Activated CD8-positive, alpha-beta memory T cell treated with anti-CD3 and anti-CD28 coated beads for 1 hour (primary cell): ENCODE measurements at places on chromosomes 3 and 15.

DNA sequence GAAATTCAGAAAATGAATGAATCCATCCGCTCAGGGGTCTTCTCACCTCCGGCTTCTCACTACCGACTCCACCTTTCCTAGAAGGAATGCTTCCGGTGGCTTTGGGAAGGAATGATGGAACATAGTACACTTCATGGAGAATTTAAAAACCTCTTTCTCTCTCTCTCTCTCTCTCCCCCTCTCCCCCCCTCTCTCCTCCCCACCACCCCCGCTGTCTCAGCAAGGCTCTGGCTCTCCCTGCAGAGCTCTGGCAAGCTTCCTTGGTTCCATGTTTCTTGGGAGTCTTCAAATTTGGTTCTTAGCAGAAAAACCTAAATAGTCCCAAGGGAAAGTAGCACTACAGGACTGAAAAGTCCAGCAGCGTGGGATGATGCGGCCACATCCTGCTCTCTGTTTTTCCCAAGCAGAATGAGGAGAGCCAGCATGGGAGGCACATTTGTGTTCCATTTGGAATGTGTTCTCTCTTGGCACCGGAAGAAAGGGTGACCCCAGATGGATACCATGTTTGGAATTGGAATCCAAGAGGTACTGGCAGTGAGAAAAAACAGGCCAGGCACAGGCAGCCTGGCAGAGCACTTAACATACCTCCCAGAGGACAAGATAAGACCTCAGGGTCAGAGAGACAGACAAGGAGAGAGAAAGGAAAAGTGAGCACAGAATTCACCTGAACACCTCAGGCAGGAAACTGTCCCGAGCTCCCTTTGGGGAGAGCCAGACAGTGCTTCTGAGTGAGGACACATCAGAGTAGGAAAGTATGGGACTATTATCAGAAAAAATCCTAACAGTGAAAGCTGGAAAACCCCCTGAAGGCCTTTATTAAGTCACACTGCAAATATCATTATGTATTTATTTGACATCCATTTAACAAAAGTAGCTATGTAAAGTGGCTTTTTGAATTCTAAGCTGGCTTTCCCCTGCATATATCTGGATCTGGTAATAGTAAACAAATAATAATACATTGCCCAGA lies at the start of gene POPDC2:
TSS of gene POPDC2 (minus strand) at position 116 of the 967 bp plus-strand sequence. CDS start 166 bp downstream, outside the sequence.
- DNase-seq = no peak

GRCh38 chr3:55423782-55424181 lies 63.3 kb downstream of the WNT5A start:
- no peak for DNase-seq

- no peak for DNase-seq
Measured at GRCh38 chr3:157493627-157494550, 9.3 kb downstream of the VEPH1 start.

DNA sequence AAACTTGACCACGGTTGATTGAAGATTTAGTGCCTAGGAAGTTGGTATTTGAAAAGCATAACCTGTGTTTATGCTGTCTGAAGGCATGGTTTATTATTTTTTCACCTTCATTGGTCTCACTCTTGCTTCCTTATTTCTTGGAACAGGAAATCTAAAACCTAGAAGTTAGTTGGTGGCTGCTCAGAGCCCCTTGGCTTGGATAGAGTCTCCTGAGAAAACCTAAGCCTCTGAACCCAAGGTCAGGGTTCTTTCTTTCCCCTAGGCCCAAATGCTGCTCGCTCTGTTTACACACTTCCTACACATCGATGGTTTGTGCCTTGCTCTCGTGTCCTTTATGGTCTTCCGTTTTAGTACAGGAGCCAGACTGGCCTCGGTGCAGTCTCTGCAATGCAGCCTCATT lies 82.2 kb downstream of the TRAK1 start:
- no peak for DNase-seq

DNA sequence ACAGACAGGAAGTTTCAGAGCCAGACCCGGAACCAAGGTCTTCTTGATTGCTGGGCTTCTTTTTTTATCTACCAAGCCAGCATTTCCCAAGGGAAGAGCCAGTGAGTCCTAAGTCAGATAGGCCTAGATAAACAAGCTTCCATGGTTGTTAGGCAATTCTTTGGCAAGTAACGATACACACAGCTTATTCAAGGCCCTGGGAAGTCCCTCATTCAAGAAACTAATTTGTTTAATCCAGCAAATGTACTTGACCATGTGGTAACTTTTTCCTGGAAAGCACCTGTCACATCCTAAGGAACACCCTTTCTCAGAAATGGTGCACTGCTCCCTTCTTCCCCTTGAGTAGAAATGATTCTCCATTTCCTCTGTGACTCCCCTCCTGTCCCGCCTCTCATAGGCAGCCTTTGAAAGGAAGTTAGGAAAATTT lies 209.9 kb downstream of the ITPR1 start:
- DNase-seq = no peak

GRCh38 chr15:39455471-39455991 lies 125.3 kb upstream of the THBS1 start:
- DNase-seq = no peak

- DNase-seq = no peak
Measured at GRCh38 chr3:195751560-195751959, 30.8 kb downstream of the MUC20 start.

DNA sequence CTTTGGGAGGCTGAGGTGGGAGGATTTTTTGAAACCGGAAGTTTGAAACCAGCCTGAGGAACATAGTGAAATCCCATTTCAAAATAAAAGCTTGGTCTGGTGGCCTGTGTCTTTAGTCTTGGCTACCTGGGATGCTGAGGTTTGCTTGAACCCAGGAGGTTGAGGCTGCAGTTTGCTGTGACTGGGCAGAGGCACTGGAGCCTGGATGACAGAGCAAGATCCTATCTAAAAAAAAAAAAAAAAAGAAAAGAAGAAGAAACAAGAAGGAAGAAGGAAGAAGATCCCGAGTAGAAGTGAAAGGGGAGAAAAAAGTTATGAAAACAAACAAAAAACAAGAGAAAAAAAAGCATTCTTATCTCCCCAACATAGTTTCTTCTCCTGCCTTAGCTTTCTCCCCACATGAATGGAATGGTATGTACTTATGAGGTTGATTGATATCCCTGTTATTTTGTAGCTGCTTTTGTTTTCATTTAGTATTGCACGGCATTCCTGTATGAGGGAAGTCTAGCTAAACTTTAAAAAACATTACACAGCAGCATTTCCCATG lies 42.4 kb downstream of the TMEM40 start:
- no peak for DNase-seq

DNA sequence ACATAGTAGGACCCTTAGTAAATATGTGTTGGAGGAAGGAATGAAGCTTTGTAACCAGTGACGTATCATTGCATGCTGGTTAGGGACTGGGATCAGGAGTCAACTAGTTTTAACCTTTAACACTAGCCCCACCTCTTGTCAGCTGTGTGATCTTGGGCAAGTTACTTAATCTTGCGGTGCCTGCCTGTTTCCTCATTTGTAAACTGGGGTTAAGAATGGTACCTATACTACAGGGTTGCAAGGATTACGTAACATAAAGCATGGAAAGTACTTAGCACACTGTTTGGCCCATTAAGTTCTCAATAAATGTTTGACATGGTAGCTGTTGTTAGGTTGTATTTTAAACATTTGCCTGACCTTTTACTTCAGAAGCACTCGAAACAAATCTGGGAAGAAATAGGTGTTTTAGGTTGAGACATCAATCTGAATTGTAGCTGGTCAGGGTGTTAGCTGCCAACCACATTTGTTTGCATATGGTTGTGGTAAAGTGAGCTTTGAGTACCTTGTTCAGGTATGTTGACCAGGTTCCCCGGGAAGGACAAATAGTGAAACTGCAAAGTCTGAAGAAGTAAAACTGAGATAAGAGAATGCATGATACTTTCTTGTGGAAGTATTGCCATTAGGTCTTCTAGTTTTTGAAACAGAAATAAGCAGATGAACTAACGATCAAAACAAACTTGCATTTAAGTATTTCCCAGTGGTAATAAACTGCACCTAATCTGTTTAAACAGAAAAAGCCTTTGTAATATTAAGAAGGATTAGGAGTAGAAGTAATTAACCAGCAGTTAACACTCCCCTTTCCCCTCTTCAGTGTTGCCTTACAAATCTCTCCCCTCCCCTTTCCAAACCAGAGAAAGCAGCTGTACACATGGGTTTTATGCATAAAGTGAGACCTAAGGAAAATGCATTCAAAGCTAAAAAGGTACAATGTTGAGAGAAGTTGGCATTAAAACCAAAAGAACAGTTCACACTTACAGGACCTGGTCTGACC lies 25.8 kb upstream of the SCAANT1 start:
- DNase-seq = no peak

GRCh38 chr3:279325-279724 lies 82.8 kb downstream of the CHL1 start:
- no peak for DNase-seq

DNA sequence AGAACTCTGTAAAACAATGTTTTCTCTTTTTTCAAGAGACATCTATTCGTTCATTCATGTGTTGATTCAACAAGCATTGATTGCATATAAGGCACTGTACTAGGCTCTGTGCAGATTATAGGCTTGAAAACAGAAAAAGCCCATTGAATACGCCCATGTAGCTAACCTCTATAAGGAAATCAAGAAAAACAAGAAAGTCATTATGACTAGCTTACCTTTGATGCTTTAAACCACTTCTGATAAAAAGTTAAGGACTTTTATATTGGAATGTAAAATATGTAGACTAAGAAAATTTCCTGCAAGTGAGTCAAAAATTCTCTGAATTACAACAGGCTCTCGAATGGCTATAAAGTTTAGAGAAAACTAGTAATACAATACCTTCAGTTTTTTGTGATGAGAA lies 92.5 kb downstream of the BDH1 start:
- DNase-seq = no peak

- DNase-seq = no peak
Measured at GRCh38 chr15:72858205-72858604, 74.6 kb upstream of the ADPGK start.

- DNase-seq = no peak
Measured at GRCh38 chr3:64352639-64352992, 127.3 kb upstream of the PRICKLE2 start.

GRCh38 chr15:69161878-69162213 lies 1.4 kb downstream of the GLCE start:
- no peak for DNase-seq

- DNase-seq = no peak
Measured at GRCh38 chr15:101394056-101394630, 95.4 kb downstream of the PCSK6 start.

GRCh38 chr15:45185903-45186770 lies 1.6 kb downstream of the SHF start:
- DNase-seq = no peak

DNA sequence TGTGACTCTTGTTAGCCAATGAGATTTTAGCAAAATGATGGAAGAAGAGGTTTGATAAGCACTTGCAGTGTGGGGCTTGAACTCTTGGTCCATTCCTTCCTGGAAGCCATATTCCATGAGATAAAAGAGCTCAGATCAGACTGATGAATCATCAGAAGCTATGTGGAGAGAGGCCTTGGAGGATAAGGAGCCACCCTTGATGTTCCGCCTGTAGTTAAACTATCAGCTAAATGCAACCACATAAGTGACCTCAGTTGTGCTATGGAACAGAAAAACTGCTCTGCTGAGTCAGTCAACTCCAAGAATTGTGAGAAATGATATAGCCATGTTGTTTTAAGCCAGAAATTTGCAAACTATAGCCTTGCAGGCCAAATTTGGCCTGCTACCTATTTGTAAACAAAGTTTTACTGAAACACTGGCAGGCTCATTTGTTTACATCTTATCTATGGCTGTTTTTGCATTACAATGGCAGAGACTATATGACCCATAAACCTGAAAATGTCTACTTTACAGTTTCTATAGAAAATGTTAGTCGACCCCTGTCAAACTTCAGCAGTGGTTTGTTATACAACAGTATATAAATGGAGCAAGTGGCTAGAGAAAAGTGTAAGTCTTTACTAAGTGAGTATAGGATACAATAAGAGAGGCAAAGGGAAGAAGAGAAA lies 27.6 kb upstream of the GAP43 start:
- no peak for DNase-seq

DNA sequence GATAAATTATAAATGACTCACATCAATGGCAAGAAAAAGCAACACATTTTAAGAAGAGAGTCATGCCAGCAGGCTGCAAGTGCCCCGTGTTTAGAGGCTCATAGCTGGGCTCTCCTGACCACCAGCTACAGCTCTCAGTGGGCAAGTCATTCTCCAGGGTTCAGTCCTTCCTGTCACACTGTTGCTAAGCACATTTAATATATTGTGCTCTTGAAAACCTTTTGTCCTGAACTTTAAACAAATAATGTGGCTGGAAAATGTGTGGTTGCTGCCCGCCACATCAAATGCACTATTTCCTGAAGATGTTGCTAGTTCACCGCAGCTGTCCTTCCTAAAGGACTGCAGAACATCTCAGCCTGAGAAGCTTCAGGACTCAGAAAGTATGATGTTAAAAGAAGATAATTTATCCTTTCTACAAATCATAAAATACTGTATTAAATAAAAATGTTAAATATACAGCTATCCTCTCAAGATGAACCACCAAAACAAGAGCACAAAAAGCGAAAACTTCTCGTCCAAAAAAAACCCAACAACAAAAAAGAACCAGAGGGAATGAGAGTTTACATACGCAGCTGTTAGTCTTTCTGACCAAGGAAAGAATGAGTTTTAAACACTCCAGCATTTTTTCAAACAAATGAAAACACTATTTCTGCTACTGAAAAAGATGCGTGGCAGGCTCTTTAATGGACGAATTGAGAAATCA lies 951 bp downstream of the TARS3 start:
- no peak for DNase-seq

DNA sequence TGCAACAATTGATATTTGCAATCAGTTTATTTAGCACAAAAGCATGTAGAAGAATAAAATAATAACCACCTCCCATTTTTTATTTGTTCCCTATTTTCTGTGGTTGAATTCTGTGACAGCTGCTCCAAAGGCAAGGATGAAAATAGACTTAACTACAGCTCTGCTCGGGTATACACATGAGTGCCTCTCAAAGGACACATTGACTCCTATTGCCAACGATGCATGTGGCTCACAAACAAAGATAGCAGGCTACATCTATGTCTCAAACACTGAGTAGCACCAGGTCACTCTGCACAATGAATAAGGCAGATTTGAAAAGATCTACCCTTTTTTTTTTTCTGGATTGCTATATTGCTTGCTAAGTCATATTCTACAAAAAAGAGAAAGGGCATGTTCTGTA lies 612.9 kb downstream of the ROBO1 start:
- no peak for DNase-seq

GRCh38 chr3:37935756-37936666 lies 54.6 kb upstream of the VILL start:
- DNase-seq = no peak
